ENCODE measurements at places on chromosomes 6 and 20.
A peak's percentile ranks its signal among the peaks of the same experiment; 100 is the strongest.

- DNase-seq = no peak
These were observed 29.2 kb downstream of the FRMD1 start for GRCh38 chr6:168049706-168050224.

- no peak for DNase-seq
These were observed 479.1 kb upstream of the GJE1 start for GRCh38 chr6:141653590-141653989.

GRCh38 chr6:131683479-131683878 lies 17.7 kb downstream of the OR2A4 start:
- no peak for DNase-seq

- DNase-seq = no peak
These were observed 668.2 kb downstream of the DOK5 start for GRCh38 chr20:55143601-55144000.

GRCh38 chr6:146339716-146340115 lies 203.9 kb upstream of the RAB32 start:
- DNase-seq = peak; percentile 98

- DNase-seq = no peak
These were observed 717.8 kb downstream of the EPHA7 start for GRCh38 chr6:92701425-92702096.

- DNase-seq = no peak
These were observed 131.6 kb upstream of the RREB1 start for GRCh38 chr6:6976193-6976592.

GRCh38 chr6:127878115-127878514 lies 22.7 kb downstream of the THEMIS start:
- DNase-seq = no peak

- no peak for DNase-seq
These were observed 43.7 kb upstream of the SMIM28 start for GRCh38 chr6:138334000-138334399.

DNA sequence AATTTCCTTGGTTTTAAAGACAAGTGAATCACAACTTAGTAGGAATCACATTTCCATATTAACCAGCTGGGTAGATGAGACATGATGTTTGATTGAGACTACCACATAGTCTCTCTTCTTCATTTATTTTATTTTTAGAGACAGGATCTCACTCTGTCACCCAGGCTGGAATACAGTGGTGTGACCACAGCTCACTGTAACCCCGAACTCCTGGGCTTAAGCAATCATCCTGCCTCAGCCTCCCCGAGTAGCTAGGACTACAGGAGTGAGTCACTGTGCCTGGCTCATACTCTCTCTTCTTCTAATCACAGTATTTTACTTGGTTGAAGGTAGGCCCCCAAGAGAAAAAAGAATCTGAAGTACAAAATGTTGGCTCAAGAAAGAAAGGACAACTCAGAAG lies 80.2 kb upstream of the ASF1A start:
- no peak for DNase-seq

GRCh38 chr20:10430000-10430466 lies 4.0 kb downstream of the MKKS start:
- no peak for DNase-seq

DNA sequence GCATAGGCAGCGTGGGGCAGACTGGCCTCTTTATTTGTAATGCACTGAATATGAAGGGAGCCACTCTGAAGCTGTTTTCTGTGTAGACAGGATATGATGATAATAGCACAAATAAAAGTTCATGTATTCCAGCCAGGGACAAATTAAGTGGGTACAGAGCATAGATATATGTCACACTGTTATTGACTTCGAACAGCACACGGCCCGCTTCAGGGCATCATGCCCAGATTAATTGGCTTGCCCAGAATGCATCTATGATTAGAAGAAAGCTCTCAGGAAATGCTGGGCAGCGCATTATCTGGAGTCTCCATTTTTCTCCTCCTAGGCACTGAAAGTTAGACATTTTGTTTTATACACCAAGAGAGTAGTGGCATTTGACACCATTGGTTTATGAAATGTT lies 26.3 kb upstream of the SASH1 start:
- no peak for DNase-seq

DNA sequence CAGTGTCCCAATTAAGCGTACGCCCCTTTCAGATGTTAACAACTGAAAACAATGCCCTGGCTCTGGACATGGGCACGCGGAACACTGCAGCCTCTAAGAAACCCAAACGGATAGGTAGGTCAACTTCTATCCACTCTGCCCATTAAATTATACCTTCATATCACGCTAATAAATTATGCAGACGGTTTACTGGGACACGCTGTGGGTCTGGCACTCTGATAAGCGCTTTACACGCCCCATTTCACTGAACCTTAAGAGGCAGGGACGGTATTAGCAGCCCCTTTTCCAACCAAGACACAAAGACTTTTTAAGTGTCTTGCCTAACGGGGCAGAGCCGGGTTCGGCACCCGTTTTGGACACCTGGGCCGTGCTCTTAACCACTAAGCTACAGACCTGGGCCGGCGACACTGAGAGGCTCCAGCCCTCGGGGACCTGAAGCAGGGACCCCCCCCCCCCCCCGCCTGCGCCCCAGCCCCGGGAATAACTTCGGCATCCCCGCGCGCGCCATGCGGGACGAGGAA lies 744 bp downstream of the STAU1 start:
- DNase-seq = no peak

DNA sequence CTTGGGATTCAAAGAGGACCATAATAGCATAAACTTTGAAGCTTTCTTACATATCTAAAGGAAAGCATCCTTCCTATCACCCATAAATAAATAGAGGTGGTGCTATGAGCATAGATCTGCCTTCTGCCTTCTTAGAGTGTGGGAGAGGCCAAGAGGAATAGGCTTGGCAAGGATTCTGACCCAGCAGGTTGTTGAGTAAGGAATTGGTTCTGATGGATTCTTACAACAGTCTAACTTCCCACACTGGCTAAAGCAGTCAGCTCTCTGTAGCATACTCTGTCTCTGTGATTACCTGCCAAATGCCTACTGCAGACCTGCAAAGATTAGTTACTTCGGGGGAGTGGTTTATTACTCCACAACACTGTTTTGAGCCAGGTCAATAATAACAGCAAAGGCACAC lies 198.0 kb upstream of the RAB32 start:
- DNase-seq = no peak

- no peak for DNase-seq
These were observed 430.3 kb upstream of the SULF2 start for GRCh38 chr20:48215536-48215935.

GRCh38 chr6:35302604-35303241 lies 5.1 kb downstream of the DEF6 start:
- DNase-seq = no peak

- DNase-seq = no peak
These were observed 68.2 kb upstream of the TNFAIP3 start for GRCh38 chr6:137798846-137799245.

DNA sequence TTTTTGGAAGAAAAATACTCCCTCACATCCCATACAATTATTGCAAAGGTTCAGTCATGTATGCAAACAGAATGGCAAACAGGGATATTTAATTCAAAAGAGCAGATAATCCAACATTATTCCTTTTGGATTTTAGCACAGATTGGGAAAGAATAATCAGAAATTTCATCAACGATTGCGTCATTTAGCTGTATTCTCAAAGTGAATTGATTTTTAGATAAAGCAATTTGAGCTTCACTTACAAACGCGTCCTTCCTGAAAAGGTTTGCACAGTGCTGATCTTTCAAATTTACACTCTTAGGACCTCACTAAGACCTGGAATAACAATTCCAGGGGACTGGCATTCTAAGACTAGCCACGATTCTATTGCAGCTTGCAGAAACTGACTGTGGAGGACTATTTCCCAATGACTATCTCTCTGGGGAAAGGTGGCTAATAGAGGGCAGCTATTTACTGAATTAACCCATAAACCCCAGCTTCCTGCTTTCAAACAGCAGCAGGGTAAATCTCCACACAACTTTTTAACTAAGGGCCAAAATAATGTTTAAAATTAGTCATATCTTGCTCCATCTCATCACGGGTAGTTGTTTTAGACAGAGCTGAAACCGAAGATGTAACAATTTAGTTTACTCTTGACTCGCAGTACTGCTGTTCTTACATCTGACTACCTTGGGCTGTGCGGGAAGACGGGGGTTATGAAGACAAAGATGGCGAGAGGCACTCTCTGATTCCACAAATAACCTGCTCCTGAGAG lies 131.2 kb upstream of the FAM184A start:
- no peak for DNase-seq

DNA sequence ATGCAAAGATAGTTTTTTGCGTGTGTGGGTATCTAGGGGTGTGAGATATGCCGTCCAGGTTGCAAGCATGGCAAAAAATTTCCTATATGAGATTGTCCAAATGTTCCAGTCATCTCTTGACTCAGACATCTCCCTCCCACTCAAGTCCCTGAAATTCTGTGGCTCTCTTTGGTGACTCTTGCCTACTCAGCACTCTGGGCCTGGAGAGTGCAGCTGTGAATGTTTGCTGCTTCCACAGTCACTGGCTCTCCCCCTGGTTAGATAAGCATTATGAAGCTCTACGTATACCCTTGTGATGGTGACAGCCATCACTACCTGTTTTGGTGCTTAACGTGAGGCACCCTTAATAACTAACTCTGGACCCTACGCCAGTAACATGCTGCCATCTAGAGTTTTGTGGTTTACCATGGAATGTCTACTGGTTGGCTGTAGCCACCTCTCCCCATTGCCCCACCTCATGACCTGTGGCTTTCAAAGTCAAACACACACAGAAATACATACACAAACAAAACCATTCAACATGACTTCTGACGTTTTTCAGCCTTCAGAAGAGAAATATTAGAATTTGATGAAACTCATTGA lies 621.9 kb upstream of the CITED2 start:
- no peak for DNase-seq

GRCh38 chr20:63099456-63100173 lies 92.9 kb upstream of the BHLHE23 start:
- DNase-seq = no peak

DNA sequence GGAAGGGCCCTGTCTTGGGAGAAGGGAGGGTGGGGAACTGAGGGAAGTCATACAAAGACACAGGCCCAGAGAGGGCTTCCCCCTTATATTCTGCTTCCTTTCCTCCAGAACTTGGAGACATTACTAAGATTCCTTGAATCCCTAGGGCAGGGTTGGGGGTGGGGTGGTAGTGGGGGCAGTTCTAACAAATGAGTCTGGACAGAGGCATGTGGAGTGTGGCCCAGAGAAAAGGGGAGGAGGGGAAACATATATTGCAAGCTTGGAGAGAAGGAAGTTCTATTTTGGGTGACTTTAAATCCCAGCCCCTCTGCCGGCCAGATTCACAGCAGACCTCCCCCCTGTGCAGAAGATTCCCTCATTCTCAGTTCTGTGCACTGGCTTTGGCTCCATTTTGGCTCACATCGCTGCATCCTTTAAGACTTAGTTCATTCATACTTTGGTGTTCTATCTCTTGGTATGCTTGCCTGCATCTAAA lies 43.7 kb downstream of the DAAM2 start:
- no peak for DNase-seq

DNA sequence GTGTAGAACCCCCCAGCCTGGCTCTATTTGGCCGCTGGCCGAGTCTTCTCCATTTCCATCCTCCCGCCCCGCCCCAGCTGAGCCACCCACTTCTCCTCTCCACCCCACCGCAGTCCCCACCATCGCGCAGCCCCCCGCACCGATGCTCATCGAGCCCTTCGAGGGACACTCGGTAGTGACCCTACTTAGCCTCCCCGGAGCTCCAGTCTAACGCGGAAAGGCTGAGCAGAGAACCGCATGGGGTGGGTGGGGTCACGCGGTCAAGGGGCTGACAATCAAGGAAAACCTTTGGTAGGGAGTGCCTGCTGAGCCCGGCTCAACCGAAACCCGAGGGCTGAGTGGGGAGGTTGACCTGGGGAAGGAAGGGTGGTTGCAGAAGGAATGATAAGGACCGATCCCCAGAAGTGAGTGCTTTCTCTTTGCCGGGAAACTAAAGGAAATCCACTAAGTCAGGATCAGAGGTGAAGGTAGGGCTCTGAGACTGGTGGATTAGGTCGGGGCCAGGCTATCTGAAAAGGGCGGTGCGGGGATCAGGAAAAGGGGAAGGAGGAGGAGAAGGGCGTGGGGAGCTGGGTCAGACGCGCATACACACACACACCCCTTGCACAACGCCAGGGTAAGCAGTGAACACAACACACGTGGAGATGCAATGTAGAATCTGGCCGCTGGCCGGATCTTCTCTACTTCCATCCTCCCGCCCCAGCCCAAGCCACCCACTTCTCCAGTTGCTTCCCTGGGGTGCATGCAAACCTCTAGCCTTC lies 49.8 kb downstream of the CPXM1 start:
- no peak for DNase-seq

GRCh38 chr6:41066867-41067304 lies 5.3 kb downstream of the OARD1 start:
- peak; percentile 37 for DNase-seq

DNA sequence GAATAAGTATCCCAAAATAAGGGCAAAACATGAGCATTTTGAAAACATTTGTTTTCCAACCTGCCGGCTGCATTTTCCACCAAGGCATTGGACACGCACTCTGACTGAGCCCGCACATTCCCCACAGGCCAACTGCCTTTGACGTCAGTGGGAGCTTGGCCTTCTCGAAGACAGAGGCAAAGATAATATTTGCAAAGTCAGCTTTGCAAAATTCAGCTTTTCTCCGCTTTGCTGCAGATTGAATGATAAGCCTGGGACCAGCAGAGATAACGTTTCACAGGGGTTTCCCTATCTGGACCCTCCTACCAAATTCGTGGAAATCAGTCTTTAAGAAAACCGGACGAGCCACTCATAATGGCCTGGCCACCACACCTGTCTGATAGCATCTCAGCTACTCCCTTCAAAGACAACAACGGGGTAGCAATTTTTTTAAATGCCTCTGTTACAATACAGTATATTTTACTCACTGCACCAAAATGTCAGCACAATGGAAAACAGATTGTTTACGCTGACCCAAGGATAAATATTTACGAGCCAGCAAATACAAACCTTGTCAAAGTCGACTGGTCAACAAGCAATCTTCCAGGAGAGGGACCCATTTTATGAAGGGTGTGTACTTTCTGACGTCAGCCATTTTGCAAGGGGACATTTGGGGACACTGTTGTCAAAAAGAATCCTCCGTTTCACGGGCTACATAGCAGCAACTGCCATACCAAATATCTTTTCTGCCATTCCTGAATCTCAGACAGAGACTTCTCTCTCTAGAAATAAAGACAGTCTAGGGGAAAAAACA lies 100.5 kb downstream of the TFAP2A start:
- DNase-seq = no peak

GRCh38 chr20:50876816-50877215 lies 54.4 kb downstream of the ADNP start:
- DNase-seq = no peak

DNA sequence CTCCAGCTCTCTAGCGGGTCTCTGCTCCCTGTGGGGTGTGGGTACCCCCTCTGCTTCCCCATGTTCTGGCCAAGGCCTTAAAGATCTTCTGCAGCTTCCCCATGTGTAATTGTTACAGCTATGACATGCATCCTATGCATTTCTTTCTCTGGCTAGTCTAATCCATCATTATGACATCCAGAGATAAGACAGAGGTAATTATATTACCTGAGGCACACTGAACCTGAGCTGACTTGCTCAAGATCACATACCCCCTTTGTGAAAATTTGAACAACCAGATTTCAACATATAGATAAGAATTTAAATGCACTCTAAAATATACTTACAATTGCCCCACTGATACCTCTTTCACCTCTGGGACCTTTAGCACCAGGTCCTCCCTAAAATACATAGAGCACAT lies 102.4 kb downstream of the COL12A1 start:
- DNase-seq = no peak

- peak; percentile 68 for DNase-seq
These were observed 73.2 kb downstream of the LY86 start for GRCh38 chr6:6661684-6662083.

Measured in retinal pigment epithelial cell (primary cell).